GM10248 (cell line): ENCODE measurements at places on chromosomes 6 and 20.

DNA sequence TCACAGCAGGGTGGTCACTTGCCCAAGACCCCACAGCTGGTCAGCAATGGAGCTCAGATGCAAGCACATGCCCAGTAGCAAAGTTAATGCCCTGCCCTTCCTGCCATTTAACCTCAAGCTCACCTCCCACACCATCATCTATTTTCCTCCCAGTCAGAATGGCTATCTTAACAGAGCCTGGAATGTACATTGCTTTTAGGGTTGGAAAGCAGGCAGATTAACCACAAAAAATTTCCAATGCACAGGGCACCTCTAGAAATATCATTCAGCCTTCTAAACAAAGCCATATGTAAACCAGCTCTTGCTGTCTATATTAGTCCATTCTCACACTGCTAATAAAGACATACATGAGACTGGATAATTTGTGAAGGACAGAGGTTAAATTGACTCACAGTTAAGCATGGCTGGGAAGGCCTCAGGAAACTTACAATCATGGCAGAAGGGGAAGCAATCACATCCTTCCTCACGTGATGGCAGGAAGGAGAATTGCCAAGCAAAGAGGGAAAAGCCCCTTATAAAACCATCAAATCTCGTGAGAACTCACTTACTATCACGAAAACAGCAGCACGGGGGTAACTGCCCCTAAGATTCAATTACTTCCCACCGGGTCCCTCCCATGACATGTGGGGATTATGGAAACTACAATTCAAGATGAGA, 106.9 kb downstream of the FYN start:
- DNase-seq: no peak

- no peak for DNase-seq
Measured at GRCh38 chr6:16179970-16180431, 51.1 kb downstream of the MYLIP start.

GRCh38 chr6:3328796-3329195, 70.0 kb downstream of the PSMG4 start:
- no peak for DNase-seq

DNA sequence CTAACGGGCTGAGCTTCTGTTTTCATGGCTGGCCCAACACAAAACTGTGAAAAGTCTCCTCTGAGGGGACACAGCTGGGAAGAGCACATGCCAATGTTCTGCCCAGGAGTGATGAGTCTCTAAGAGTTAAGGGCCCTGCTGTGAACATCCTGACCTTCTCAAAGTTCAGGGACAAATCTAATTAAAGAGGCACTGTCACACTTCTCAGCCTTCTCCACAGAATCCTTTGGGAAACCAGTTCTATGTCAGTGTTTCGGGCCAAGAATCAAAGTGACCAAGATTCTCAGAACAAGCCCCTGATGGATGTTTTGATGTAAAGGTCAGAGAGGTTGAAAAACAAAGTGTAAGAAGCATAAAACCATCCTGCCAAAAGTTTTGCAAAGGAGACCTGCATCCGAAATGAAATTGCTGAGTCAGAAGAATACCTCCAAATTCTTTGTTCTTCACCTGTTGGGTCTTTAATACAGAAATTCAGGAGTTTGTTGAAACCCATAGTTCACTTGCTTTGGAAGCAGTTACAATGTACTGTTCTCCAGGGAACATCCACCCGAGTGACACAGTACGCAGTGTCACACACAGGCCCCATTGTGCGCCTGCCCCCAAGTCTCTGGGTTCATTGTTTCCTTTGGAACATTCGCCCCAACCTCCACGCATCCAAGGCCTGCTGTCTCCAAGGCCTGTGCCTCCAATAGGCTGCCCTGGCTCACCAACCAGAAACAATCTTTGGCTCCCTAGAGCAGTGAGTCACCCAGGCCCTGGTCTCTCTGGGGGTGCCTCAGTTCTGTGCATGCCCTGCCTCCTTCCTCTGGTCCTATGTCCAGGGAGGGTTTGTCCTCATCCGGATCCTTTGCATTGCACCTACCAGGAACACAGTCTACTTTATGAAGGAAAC, 65.5 kb upstream of the QKI start:
- no peak for DNase-seq

DNA sequence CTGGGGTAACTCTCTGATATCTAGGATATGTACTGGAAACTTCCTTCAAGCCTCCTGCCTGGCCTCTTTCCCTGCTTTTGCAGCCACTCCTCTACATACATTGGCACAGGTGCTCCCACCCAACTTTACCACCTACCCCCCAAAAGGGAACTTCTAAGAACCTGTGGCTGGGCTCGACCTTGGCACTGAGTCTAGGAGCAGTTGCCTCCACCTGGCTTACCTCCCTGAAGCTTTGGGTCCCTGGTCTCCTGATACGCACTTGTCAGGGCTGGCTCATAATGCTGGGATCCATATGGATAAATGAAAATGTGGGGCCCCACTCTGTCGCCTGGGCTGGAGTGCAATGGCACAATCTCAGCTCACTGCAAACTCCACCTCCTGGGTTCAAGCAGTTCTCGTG, 56.2 kb downstream of the SSR1 start:
- DNase-seq: no peak

GRCh38 chr6:35199866-35200265, 13.9 kb upstream of the SCUBE3 start:
- DNase-seq: no peak

DNA sequence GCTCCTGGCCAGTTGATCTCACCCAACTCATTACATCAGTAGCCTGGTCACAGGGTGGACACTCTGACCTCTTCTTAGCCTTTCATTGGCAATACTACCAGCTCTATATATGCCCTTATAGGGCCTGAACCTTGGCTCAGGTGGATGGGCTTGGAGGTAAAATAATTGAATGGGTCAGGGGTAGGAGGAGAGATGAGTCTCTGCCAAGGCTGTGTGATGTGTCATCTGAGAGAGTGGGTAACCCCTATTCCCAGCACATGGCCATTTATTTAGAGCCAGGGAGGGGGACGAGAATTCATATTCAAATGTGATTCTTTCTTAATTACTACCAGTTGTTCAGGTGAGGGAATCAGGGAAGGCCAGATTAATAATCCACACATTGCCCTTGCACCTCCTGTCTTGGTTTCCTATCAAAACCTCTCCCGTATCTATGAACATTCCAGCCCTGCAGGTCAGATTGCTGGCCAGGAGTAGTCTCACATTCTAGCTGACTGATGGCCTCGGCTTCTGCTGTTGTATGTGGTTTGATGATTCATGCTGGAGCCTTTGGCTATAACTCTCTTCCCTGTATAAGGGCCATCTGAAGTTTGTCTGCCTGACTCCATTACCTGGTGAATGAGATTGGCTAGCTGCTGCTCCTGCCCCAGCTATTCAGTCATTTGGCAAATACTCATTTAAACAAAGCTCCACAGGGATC, 13.4 kb downstream of the C20orf173 start:
- DNase-seq: no peak

DNA sequence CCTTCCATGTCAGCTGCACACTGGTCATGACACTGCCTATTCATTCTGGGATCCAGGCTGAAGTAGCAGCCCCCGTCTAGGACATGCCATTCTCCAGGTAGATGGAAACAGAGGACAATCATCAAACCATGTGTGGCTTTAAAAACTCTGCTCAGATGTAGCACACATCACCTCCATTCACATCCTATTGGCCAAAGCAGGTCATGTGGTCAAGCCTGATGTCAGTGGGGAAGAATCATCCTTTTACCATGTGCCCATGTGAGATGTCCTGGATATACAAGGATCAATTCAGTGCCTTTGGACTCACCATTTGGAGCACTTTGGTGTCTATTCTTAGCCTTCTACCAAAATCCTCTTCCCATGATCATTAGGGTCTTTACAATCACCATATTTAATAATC, 99.5 kb downstream of the CDC5L start:
- no peak for DNase-seq

DNA sequence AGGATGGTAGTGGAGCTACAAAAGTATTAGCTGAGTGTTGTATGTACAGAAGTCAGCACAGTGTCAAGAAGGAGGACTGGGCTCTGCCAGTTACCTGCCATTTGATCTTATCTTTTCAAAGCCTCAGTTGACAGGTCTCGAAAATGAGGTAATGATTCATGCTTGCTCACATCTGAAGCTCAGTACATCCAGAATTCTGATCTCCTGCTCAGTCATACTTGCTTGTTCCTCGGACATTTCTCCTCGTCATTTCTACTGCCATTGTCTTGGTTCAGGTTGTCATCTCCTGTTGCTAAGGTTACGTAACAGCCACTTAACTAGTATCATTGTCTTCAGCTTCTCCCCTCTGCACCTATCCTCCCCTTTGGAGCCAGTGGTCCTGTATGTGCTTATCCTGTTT, 89.5 kb downstream of the SLX4IP start:
- DNase-seq: no peak

DNA sequence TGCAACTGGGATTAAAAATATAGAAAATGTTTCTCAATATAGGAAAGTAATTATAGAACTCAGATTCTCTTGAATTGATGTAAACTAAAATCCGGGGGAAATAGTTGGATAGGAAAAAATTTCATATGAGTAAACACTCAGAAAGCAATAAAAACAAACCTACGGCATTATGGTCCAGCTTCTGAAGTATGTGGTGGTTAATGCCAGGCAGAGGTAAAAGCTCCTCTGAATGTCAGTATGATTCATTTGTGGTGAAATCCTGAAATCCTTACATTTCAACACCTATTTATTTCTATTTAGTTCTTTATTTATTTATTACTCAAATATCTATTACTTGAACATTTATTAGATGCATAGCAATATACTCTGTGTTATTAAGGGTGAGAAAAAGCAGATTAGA, 145.1 kb downstream of the RIMS1 start:
- DNase-seq: no peak

DNA sequence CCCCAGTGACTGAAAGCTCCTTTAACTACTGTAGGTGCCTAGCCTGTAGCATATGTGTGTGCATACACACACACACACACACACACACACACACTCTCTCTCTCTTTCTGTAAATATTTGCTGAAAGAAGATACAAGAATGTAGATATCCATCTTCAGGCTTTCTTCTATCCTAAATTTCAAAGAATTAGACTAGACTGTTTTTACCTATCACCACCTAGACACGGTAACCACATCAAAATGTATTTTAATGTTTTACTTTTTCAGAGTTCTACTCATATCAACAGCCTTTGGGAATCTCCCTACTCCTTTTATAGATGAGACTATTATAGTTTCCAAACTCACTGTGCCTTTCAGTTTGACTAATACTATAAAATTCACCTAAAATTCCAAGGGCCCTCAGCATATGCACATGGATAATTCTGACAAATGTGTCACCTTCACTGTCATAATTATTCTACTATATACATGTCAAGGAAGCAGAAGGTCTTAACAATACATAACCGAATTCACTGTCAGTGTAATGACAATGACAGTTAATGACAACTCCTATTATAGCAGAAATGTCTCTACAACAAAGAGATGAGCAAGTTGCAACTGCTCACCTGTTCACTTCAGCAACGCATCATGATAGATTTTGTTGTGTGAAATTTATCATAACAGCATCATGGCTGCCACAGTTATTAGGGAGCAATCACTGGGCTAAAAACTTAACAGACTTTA, 236.5 kb downstream of the GMPR start:
- no peak for DNase-seq

- DNase-seq: peak; percentile 26
Measured at GRCh38 chr6:14277405-14277930, 159.9 kb downstream of the CD83 start.

GRCh38 chr6:17007749-17008148, 94.1 kb upstream of the STMND1 start:
- DNase-seq: no peak

GRCh38 chr6:84549917-84550316, 214.5 kb downstream of the TBX18 start:
- no peak for DNase-seq

- DNase-seq: no peak
Measured at GRCh38 chr20:1450926-1451491, 15.6 kb downstream of the NSFL1C start.

DNA sequence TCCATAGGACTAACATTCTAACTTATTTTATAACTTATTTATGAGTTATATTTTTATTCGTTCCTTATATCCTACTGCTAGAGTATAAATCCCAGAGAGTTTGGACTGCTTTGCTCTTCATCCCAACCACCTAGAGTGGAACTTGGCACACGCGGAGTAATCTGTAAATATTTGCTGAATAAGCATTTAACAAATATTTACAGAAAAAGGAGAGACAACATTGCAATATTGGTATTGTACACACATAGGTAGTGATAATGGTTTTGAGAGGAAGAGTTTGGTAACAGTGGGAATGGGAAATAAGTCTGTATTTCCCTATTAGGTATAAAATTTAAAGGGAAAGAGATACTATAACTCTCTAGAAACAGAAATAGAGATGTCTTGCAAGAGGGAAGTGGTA, 634.8 kb upstream of the CITED2 start:
- no peak for DNase-seq

GRCh38 chr20:31678389-31679356, 41.0 kb downstream of the COX4I2 start:
- DNase-seq: no peak

- DNase-seq: no peak
Measured at GRCh38 chr6:108966855-108967755, 118.9 kb downstream of the ARMC2 start.

- no peak for DNase-seq
Measured at GRCh38 chr6:67663105-67663895, 971.8 kb upstream of the ADGRB3 start.

GRCh38 chr20:43029176-43029575, 160.5 kb downstream of the PTPRT start:
- DNase-seq: no peak

DNA sequence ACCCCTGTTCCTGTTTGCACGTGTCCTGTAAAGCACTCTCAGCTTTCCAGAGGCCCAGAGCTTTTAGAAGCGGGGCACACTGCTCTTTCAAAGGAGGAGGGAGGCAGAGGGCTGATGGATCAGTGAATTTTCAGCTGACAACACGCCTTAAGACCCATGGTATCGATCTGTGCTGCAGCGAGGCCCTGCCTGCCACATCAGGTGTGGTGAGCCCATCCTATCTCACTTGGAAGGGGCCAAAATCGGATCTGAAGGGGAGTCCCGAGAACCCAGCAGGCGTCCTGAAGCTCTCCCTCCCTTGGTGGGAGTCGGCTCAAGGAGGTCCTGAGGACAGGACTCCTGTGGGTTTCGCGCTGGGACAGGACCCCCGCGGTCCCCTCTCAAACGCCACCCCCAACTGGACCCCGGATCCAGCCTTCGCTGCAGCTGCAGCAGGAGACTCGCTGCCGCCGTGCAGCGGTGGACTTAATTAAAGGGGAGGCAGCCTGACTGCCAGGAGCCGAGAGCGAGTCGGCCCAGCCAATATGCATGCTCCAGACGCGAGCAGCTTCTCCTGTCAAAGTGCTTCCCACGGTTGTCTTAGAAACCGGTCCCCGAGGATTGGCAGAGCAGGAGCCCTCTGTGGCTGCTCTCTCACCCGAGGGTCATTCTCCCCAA, 580.0 kb upstream of the ZNF337 start:
- DNase-seq: no peak
